Activated T-helper 1 cell treated with Interleukin-2 at 50 U/mL for 16 hours (primary cell): ENCODE measurements at places on chromosomes 7 and 10.

DNA sequence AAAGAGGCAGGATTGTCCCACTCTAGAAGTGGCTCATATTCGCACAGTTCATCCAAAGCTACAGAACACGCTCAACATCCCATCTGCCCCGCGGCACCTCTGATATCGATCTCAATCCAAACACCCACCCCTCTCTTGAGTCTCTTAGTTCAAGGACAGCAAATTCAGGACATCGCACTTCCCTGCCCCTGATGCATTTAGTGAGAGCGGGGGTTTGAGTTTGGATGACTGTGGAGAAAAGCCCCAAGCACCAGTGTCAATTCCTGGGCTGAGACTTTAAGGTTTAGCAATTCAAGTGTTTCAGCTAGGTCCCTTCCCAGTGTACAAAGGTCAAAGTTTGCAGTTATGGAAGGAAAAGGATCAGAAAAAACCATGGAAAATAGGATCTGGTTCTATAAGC, 166.2 kb downstream of the LYZL1 start:
- no peak for DNase-seq

DNA sequence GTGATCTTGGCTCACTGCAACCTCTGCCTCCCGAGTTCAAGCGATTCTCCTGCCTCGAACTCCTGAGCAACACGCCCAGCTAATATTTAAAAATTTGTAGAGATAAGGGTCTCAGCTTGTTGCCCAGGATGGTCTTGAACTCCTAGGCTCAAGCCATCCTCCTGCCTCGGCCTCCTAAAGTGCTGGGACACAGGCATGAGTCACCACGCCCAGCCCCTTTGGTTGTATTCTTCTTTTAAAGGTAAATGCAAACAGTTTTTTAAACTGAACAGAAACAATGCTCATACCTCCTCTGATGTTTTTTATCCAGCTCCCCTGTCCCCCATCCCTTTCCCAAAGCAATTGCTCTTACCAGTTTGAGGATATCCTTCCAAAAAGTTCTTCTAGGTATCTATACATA, 79.5 kb upstream of the DUSP5 start:
- DNase-seq: no peak

DNA sequence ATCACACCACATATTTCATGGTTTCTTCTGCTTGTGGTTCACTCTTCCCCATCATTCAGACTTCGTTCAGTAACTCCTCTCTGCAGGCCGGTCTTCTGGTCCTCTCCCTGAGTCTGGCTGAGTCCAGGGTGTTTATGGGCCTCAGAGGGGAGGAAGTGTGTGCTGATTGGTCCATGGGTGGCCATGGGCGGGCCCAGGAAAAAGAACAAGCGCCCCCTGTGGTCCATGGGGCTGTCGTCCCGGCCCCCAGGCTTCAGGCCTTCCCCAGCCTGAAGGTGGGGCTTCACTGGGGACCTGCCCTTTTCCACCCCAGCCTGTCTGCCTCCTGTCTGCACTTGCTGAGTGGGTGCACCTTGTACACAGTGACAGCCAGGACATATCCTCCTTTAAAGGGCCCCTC, 123.7 kb downstream of the VIPR2 start:
- DNase-seq: no peak

GRCh38 chr10:93746844-93747284, 10.9 kb upstream of the LGI1 start:
- no peak for DNase-seq

DNA sequence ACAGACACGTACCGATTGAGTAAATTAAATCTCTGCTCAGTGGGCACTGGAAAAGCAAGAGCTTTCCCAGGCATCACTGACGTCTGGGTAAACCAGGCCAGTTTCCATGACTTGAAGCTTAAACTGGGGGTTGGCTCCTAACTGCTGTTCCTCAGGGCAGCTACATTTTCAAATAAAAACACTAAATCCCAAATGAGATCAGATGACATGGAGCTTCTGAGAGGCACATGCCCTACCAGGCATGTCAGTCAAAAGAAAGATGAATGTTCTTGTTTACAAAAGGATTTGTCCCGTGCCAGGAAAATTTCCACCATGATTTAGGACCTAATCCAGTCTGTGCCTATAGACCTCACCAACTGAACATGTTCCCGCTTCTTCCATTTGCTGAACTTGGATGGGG, 220.2 kb downstream of the KCNMA1 start:
- DNase-seq: no peak

DNA sequence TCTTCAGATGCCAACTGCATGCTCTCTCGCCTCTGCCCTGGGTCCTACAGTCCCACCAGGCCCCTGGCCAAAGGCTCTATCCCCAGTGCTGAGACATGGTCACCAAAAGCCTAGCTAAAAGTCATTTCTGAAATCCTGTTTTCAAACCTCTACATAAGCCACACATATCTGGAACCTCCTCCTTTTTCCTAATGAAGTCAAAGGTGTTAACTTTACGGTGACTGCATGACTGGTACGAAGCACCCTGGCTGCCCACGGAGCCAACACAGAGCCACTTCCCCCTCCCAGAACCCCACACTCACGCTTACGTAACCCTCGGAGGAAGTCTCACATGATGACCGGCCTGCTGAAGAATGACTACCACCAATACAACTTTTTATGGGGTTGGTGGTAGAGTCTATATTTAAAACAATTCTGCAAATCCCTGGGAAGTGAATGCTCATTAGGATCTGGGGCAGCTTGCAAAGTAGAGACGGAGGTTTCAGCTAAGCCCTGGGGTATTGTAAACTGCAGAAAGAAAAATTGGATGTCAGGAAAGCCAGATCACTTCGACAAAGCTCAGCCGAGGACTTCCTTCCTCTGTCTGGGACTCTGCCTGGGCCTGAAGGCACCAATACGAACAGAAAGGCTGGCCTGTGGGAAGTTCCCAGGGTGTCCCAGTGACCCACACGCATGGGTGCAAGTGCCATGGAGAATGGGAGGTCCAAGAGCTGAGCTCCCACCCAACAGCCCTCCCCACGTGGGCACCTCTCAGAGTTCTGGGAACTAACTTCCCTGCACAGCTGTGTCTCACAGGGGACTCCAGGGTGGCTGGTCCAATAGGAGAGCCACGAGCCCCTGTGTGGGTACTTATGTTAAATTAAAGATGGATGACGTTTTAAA, 50.7 kb downstream of the PDGFA start:
- no peak for DNase-seq

DNA sequence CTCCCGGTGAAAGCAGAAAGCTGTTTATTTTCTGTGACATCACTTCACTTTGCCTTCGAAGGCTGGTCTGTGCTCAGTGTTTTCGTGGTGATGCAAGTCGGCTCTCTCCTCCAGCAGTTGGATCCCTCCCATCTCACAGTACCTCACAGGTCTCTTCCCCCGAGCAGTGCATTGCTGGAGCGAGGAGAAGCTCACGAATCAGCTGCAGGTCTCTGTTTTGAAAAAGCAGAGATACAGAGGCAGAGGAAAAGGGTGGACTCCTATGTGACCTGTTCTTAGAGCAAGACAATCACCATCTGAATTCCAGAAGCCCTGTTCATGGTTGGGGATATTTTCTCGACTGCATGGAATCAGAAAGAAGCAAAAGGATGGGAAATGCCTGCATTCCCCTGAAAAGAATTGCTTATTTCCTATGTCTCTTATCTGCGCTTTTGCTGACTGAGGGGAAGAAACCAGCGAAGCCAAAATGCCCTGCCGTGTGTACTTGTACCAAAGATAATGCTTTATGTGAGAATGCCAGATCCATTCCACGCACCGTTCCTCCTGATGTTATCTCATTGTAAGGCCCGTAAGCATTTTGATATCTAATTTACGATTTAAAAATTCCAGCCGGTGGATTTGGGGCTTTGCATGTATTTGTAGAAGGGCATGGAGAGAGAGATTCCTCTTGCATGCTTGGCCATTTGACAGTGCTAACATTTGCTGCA, at the start of gene LGI1:
Gene LGI1, plus strand, starts transcription at position 136 of the 707 bp plus-strand sequence. Its CDS starts 209 bp downstream, at position 345.
- no peak for DNase-seq

GRCh38 chr10:17290226-17290625, 62.2 kb downstream of the VIM start:
- no peak for DNase-seq

DNA sequence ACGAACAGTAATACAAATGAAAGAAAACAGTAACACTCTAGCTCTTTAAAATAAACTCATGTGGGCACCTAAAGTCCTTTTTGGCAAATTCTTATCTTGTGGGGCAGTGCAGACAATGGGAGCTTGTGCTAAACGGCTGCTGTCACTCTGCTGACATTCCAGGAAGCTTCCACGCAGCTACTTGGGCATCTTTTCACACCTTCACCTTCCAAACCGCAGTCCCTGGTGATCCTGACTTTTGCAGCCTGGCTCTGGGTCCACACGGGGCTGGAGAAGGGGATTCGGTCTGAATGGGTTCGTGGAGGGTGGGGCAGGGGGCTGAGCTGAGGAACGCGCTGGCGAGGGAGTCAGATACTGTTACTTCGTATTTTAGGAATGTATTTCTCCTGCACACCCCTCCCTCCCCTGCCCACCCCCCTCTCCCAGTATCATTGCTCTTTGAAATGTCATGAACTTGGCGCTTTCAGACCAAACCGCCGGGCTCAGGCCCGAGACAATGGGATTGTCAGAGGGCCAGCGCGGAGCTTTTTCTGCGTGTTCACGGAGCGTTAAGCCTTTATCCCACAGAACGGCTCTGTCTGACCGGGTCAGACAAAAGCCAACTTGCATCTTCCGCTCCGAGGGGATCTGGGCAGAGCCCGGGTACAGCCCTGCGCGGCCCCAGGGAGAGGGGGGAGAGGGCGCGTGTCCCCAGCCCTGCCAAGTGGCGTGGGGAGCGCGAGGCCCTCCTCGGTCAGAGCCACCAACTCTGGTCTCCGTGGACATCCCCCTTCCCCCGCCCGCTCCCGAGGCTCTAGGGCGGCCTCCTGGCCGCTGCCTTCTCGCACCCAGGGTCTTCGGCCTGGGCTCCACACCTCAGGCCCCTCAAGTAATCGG, 76.7 kb upstream of the EN2 start:
- DNase-seq: no peak

DNA sequence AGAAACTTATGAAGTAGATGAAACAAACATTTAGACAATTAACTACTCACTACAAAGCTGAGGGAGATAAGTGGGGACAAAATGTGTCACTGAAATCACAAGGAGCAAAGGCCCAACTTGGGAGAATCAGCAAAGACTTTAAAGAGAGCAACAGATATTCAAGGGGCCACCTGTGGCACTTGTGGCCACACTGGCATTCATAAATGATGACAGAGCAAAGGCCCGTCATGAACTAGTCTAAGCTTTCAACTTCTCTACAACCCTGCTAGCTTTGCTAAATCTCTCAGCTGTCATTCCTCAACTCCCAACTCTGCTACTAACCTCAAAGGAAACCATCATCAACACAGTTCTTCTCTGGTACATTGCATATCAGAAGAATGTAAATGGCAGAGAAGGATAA, 178.4 kb downstream of the CPEB3 start:
- DNase-seq: no peak

DNA sequence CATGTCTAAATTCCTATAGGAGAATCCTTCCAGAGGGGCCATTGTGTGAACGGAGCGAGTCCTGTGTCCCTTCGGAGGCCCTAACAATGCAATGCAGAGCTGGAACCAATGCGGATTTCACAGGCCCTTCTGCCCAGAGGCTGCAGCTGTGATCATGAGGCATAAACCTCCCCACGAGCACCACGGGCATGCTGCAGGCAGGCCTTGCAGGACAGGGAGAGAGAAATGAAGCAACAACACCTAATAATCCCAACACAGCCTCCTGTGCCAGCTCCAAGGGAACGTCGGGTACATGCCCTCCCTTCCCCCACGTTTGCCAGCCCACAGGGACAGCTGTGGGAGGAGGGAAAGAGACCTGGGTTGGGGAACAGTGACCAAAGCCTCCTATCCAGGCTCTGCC, 74.4 kb downstream of the TNS3 start:
- no peak for DNase-seq

GRCh38 chr10:11246752-11247467, 229.2 kb downstream of the CELF2 start:
- no peak for DNase-seq

DNA sequence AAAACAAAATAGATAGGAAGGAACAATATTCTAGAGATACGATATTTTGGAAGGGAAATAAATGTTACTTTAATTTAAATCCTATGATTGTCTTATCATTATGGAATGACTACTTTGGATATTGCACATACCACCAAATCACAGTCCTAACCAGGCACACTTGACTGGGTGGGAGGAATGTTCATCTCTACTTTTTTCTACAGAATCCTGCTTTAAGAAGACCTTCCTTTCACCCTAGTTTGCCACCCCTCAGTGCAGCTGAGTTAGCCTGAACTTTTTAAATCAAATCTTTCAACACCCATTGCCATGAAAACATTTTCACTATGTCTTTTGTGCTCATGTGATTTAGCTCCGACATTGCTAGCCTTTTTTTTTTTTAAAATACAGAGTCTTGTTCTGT, 38.1 kb downstream of the RELN start:
- no peak for DNase-seq

- no peak for DNase-seq
Measured at GRCh38 chr10:5534051-5534821, 9.5 kb downstream of the CALML3 start.

DNA sequence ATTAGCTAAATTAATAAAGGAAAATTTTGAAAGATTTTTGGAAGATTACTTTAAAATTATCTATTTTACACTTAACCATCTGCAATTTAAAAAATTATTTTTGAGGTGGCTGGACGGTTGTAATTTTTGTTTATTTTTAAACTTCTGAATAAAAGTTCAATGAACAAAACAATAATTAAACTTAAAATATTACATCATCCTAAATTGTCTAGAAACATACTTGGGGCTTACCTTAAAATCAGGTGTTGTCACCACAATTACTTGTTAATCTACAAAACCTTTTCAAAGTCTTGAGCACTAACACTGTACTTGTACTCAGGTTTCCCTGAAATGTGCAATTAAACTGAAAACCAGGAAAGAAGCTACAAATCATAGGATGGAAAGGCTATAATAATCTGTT, 328.3 kb downstream of the NXPH1 start:
- no peak for DNase-seq

DNA sequence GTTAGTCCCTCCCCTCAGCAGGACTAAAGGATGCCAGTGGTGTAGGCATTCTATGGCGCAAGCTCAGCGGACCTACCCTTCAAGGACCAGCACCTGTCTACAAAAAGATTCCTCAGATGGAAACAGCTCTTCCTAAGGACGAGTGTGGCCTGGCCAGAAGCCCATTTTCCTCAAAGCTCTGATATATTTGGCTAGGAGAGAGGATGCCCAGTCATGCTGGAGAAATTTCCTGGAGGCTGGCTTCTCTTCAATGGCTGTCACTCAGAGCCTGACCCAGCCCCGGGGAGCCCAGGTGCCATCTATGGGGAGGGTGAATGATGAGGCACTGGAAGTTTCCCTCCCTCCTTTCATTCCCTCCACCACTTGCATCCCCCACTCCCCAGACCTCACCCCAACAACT, 111.5 kb downstream of the PLXNA4 start:
- DNase-seq: no peak

GRCh38 chr7:99004781-99005500, 126.6 kb downstream of the TRRAP start:
- no peak for DNase-seq

GRCh38 chr10:93160140-93160539, 86.4 kb downstream of the CYP26A1 start:
- no peak for DNase-seq

DNA sequence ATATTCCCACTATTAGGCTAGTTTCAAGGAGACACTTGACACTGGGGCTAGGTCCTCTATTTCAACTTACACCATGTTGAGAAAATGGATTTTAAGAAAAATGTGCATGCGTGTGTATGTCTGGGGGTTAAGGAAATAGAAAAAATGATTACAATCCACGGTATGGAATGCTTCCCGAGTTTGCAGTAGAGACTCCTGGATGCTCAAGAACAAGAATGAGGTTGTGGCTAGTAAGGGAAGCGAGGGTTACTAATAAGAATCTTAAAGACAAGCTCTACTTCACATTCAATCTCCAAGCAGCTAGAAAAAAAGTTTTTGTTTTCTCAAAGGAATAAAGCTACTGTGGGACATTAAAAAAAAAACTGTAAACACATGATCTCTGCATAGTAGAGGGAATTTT, 54.7 kb downstream of the ANK3 start:
- no peak for DNase-seq
